EL (cell line): ENCODE measurements at places on chromosomes 5 and 9.

DNA sequence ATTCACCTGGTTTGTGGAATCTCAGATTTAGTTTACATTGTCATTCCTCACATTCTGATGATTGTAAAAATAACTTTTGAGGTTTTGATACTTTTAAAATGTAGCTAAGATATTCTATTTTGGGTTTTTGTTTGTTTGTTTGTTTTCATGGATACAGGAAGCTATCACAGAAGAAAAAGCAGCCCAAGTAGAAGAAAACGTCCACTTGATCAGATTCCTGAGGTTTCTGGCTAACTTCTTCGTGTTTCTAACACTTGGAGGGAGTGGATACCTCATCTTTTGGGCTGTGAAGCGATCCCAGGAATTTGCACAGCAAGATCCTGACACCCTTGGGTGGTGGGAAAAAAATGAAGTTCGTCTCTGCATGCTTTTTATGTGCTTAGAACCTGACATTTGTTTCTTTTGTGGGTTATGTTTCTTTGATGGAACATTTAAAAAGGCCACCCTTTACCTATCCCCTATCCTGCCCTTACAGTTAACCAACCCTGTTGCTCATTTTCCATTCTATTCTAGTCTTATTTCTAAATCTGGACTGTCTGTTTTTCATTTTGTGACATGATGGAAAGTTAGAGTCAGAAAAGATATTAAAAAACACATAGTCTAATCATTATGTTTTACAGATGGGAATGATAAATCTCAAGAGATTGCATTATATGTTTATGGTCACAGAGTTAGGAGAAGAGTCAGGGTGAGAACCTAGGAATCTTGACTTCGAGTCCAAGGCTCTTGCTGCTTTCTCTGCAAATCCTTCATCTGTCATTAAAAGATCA, 163.7 kb downstream of the ALDH1A1 start:
- DNase-seq, result no peak

- DNase-seq, result no peak
Measured at GRCh38 chr5:14778792-14779070, 92.8 kb downstream of the ANKH start.

- no peak for DNase-seq
Measured at GRCh38 chr5:166031926-166032325, 2259.5 kb upstream of the WWC1 start.

- DNase-seq, result no peak
Measured at GRCh38 chr9:125881042-125881441, 133.9 kb downstream of the PBX3 start.

- peak; percentile 67 for DNase-seq
Measured at GRCh38 chr9:121650217-121651007, 1.0 kb upstream of the DAB2IP start.

- DNase-seq, result no peak
Measured at GRCh38 chr5:138986186-138986800, 111.2 kb upstream of the LRRTM2 start.

- DNase-seq, result no peak
Measured at GRCh38 chr5:114648940-114649339, 287.1 kb downstream of the KCNN2 start.

- DNase-seq, result peak; percentile 61
Measured at GRCh38 chr5:53557386-53557785, 3.1 kb upstream of the NDUFS4 start.

DNA sequence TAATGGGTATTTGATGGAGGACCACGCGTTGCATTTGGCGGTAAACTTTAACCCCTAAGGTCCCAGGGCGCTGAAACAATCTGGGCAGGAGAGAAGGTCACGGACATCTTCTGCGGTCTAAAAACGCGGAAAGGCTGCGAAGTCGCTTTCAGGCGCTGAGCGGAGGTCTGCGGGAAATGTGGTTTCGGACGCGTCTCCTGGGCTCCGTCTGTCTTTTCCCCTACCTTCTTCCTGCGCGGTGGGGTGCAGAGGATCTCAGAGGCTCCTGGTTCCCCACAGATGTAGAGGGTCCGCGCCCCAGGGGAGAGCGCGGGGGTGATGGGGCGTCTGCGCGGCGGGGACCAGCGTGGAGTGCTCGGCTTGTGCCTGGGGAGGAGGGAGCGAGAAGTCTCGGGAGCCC, 58.4 kb downstream of the ZNF510 start:
- no peak for DNase-seq

DNA sequence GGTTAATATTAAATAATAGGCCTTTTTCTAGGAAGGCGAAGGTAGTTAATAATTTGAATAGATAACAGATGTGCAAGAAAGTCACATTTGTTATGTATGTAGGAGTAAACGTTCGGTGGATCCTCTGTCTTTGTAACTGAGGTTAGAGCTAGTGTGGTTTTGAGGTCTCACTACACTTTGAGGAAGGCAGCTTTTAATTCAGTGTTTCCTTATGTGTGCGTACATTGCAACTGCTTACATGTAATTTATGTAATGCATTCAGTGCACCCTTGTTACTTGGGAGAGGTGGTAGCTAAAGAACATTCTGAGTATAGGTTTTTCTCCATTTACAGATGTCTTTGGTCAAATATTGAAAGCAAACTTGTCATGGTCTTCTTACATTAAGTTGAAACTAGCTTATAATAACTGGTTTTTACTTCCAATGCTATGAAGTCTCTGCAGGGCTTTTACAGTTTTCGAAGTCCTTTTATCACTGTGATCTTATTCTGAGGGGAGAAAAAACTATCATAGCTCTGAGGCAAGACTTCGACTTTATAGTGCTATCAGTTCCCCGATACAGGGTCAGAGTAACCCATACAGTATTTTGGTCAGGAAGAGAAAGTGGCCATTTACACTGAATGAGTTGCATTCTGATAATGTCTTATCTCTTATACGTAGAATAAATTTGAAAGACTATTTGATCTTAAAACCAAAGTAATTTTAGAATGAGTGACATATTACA, 45.7 kb downstream of the TGFBR1 start:
- no peak for DNase-seq

GRCh38 chr5:123444016-123444415, 20.8 kb upstream of the CEP120 start:
- DNase-seq, result no peak

DNA sequence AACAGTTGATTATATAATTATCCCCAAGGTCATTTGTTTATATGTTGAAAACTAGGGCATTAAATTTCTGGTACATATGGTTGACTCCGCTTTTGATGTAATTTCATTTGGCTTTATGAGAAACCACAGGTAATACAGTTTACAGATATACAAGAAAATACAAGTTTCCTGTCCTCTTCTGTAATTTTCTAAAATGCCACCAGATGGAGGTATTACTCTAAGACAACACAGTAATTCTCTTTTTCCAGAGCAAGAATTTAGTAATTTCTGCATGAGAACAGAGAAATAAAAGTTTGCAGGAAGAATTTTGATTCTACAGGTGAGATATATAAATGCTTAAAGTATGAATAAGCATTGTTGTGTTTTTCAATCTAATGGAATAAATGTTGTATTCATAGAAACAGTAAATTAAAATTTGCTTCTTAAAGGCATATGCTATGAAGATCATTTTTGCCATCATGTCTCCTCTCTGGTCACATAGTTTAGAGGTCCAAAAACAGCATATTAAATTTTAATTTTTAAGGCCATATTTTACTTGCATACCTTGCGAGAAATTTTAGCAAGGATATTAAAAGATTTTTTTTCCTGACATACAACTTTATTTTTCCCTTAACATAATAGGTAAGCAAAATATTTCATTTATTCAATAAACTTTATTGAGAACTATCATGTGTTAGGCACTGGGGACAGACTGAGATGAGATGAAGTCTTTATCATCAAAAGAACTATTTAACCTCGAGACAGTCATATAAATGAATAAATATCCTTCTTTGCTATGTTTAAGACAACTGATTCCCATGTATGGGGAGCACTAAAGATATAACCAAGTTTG, 22.7 kb downstream of the CHD1 start:
- peak; percentile 56 for DNase-seq

- no peak for DNase-seq
Measured at GRCh38 chr9:13933268-13933656, 380.7 kb downstream of the NFIB start.

- DNase-seq, result no peak
Measured at GRCh38 chr9:126117631-126118030, 209.0 kb upstream of the MVB12B start.

GRCh38 chr5:43192558-43193180, 644 bp downstream of the NIM1K start:
- peak; percentile 50 for DNase-seq

GRCh38 chr5:38420691-38421390, 135.6 kb downstream of the LIFR start:
- peak; percentile 82 for DNase-seq

DNA sequence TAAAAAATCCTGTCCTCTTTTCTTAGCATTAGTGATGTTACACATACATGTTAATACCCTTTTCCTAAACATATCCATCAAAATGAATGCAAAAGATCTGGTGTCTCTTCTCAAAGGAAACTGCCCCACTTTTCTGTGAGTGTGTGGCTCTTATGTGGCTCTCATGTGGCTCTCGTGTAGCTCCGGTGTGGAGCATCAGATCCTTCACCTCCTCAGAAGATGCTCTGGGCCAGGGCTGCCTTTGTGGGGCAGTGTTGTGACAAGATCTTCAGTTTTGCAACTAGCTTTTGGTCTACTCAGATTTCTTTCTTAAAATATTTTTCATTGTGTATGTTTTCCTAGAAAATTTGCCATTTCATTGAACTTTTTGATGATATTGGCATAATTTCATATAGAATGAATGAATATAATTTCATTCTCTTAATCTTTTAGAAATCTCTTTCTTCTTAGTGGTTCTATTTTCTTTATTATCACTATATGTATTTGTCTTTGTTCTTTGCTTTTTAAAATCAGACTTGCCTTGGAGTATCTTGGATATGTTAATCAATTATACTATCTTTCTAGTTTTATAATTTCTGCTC, 19.4 kb downstream of the GARNL3 start:
- peak; percentile 8 for DNase-seq

GRCh38 chr9:114947058-114947457, 16.7 kb upstream of the TNFSF8 start:
- no peak for DNase-seq

DNA sequence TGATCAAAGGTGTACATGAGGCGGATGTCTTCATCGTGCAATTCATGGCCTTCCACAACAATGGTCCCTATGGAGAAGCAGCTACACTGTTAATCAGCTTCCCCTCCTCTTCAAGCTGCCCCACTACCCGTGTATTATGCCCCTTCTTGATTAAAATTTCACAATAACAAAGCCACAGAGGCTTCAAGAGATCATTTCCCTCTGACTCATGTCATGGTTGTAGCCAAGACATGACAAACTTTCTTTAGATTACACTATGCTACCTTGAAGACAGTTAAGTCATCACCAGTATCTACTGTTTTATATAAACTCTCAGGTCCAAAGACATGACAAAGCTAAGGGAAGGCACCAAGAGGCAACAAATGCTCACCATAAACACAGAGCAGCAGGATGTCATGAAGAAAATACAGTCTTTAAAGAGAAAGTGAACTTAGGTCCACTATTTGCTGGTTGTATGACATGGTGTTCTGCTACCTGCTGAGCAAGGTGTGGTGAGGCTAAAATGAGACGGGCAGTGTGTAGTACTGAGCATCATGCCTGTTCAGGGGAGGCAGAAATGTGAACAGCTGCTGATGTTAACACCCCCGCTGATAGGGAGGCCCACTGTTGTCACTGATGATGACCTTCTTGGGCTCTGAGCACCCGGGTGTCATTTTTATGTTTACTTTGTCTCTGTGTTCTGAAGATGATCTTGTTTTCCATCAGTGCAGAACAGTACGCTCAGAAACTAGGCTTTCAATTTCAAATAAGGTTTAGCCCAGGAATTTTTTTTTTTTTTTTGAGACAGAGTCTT, 48.3 kb downstream of the IARS1 start:
- DNase-seq, result peak; percentile 88

DNA sequence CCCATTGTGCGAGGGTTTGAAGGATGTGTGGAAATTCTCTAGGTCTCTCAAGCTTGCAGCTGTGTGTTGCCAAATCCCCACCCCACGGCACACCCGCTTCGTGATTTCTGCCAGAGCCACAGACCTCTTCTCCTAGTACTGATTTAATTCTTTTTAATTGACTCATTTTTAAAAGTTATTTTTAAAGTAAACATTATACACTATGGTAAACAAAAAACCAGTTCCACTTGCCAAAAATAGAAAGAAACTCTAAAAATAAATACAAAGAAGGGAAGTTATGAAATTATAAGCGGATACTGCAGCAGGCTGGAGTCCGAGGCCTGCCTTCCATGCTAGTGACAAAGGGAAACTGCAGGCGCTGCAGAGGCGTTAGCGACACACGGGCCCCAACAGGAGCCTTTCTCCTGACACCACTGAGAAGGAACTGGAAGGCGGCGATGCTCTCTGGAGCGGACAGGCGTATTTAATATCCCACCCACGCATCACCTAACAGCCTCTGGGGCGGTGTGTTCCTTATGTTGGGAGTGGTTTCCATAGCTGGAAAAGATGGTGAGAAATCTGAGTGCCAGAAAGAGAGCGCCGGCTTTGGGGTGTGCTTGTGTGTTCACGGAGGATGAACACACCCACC, 122.5 kb downstream of the COL23A1 start:
- DNase-seq, result peak; percentile 27

GRCh38 chr9:90073186-90073945, 468.6 kb downstream of the GADD45G start:
- DNase-seq, result no peak

- no peak for DNase-seq
Measured at GRCh38 chr5:172104021-172104420, 84.0 kb downstream of the STK10 start.

GRCh38 chr9:135805422-135806022, 101.8 kb downstream of the CAMSAP1 start:
- no peak for DNase-seq

GRCh38 chr5:5318426-5319190, 103.9 kb upstream of the ICE1 start:
- no peak for DNase-seq

GRCh38 chr9:6973762-6974161, 216.0 kb downstream of the KDM4C start:
- no peak for DNase-seq

DNA sequence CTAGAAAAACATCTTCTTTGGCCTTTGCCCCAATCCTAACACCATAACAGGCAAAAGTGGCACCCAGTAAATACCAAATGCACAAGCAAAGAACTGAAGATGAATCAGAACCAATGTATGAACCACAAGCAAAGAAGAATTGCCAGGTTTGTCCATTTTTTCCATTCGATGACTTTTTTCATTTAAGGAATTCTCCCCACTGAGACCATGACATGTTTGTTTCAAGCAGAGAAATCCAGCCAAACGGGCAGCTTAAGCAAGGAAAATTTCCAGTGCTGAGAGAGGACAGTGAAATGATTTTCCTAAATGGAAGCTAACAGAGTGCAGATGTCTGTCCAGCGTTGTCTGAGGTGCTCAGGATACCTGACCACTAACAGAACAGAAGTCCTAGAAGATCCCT, 203.7 kb downstream of the ADAMTS12 start:
- DNase-seq, result no peak

GRCh38 chr5:98519571-98519970, 253.9 kb upstream of the RGMB start:
- no peak for DNase-seq

GRCh38 chr9:126788046-126788445, 16.8 kb upstream of the ZBTB43 start:
- no peak for DNase-seq

DNA sequence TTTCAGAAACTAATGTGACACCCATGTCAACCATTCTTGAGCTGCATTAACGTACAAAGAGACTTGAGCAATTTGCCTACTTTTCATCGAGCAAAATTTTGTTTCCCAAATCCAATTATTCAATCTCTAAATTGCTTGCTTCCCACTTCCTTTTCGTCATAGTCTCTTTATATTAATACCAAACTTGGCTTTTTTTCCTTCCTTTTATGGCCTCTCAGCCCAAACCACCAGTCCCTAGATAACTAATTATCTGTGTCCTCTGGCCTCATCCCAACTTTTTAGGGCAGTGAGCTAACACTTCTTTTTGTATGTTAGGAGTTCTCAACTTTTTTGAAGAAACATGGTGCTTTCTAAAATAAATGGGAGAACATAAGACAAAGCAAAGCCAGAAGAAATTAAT, 155.5 kb upstream of the S1PR3 start:
- DNase-seq, result no peak
